Placental pericyte (primary cell): ENCODE measurements at places on chromosomes 2 and 18. TPM values are rescaled to one million over a fixed set of nuclear protein-coding genes. Genes with fewer than 3 reads are reported as not detected.

The PJVK gene
- 0.72 and 1.5 TPM in 2 replicates for total RNA-seq

The GMCL1 gene
- total RNA-seq = 9.6 and 10.7 TPM in 2 replicates

The FEZ2 gene
- total RNA-seq = 40.3 and 56.1 TPM in 2 replicates

The NCKAP5 gene
- 6.3 and 21.6 TPM in 2 replicates for total RNA-seq

The R3HDM1 gene
- total RNA-seq = 7.0 and 17.9 TPM in 2 replicates

The FAM237A gene
- not detected in 2 replicates for total RNA-seq

The UGT1A3 gene
- not detected in 2 replicates for total RNA-seq
